ENCODE measurements at places on chromosomes 3 and 15. TPM values are rescaled to one million over a fixed set of nuclear protein-coding genes. Genes with fewer than 3 reads are reported as not detected.

The ISLR gene
- total RNA-seq = 0.35 TPM

The DPH3 gene
- 40.1 TPM for total RNA-seq

The PPM1L gene
- total RNA-seq = 17.3 TPM

The CPB1 gene
- total RNA-seq = not detected

The C2CD4B gene
- 0.73 TPM for total RNA-seq

The MOBP gene
- 0.10 TPM for total RNA-seq

The LRRC31 gene
- total RNA-seq = not detected

The ZNF620 gene
- total RNA-seq = 20.2 TPM

Measured in H1 (cell line).